ENCODE measurements at places on chromosomes 3 and 15. TPM values are rescaled to one million over a fixed set of nuclear protein-coding genes. Genes with fewer than 3 reads are reported as not detected.

DNA sequence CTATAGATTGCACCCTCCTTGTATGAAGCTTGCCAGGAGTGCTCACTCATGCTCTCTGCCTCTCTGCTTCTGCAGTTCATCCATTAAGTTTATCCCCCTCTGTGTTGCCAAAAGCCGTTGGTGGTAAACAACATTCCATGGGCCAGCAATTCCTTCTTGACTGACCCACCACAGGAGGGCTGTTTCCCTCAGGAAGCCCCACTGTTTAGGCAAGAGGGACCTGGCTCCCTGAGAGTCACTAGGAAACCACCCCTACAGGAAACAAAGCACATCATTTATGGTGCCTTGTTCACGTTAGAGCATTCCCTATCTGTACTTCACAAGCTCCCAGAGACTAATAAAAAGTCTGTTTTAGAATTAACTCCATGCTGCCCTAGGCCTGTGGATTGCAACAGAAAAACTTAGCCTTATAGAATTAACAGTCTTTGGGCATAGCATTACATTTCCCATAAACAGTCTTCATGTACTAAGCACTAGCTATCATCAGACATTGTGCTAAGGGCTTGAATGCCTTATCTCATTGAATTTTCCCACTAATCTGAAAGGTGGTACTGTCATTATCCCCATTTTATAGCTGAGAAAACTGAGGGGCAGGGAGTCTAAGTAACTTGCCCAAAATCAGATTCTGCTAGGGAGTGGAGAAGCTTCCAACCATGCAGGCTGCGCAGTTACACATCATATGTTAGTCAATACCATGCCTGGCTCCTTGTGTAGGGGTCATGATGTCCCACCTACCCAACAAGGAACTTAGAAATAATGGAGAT lies 149.9 kb downstream of the SHQ1 start:
- DNase-seq, result no peak

CFAP44 gene
- 23.6 TPM for total RNA-seq

DNA sequence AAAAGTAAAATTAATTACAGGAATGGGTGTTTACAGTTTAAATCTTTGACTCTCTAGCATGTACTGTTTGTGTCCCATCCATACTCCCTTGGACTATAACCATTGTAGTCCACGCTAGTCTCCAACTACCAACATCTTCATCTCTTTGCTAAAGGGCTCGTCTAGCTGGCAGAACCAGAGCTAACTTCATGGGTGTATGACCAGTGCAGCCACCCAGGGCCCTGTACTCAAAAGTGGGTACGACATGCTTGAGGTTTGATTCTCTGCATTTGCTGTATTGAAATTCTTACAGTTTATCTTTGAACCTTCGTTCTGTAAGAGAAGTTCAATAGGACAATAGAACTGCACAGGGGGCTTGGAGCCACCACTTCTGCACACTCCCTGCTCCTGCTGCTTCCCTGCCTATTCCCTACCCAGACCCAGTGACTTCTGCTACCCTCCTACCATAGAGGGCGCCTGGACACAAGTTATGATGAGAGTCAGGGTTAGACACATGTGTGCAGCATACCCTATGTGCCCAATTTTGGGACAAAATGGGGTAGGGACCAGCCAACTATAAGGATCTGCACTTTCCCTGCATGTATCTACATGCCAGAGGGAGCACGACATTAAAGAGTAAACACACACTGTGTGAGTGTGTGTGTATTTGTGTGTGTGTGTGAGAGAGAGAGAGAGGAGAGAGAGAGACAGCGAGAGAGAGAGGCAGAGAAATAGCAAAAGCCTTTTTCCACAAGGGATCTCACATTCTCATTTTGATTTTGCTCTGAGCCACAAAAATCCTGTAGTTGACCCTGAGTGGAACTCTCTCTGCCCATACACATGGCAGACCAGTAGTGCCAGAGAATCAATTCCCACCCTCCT lies 59.0 kb upstream of the NECTIN3 start:
- DNase-seq, result no peak

- DNase-seq, result no peak
These were observed 38.9 kb downstream of the ACAP2 start for GRCh38 chr3:195403841-195404408.

TMC3 gene
- total RNA-seq, result 0.15 TPM

DNA sequence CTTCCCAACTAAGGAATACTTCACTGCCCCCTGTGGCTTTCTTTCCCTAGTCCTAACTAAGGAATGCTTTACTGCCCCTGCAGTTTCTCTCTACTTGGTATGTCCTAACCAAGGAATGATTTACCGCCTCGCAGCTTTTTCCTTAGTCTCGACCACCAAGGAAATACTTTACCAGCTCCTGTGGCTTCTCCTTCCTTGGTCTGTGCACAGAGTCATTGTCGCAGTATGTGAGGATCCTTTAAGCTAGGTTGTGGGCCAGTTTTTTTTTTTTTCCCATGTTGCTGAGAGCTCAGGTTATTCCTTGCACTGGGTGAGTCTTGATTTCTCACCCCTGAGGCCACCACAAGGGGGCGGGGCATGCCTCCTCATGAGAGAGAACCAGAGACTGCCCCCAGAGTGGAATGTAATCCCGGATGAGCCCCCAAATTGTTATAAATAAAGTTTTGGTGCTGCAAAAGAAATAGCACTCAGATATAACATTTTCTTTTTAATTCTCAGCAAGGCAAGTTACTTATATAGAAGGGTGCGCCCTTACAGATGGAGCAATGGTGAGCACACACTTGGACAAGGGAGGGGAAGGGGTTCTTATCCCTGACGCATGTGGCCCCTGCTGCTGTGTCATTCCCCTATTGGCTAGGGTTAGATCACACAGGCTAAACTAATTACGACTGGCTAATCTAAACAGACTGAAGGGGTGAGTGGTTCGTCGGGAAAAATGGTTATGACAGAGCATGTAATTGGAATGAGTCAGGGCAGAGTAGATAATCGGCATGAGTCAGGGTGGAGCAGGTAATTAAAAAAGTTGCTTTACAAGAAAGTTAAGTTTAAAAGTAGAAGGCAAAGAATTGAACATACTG lies 27.0 kb downstream of the NDUFB4 start:
- DNase-seq, result no peak

GCSAM gene
- 0.16 TPM for total RNA-seq

DNA sequence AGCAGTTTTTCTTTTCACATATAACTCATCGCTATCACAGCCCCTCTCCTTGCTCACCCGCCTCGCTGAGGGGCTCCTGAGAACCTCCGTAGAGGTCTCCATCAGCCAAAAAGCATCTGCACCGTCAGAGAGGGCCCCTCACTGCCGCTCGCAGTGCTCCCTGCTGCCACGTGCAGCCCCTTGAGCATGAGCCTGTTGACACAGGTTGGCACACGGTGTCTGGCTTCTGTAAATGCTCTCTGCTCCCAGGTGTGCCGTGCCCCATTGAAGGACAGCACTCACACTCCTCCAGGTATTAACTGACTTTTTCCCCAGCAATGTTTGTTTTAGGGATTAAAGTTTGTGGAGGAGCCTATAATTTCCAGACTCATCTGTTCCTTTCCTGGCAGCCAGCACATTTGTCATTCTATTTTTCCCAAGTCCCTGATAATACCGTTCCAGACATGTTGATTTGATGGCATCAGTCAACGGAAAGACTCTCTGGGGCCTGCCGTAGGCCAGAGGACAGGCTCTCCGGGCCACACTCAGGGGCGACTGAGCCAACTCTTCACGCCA lies 2.1 kb upstream of the FURIN start:
- no peak for DNase-seq

DNA sequence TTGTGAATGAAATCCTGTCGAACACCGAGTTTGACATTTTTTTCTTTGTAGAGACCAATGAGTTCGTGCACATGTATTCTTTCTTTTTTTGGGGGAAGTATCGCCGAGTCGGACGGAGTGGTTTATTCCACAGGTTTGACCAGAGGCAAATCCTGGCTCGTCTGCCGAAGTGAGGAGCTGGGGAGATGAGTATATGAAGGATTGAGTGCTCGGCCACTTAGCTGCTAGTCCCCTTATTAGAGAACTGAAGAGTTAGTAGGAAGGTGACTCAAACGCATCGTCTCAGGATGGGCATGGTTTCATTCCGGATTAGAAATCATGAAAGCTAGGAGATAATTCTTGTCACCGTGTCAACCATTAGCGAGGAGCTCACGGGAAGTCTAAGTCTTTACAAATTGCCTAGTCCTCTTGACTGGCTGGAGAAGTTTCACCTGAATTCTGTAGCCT lies 154.7 kb upstream of the GOLIM4 start:
- DNase-seq, result no peak

DNA sequence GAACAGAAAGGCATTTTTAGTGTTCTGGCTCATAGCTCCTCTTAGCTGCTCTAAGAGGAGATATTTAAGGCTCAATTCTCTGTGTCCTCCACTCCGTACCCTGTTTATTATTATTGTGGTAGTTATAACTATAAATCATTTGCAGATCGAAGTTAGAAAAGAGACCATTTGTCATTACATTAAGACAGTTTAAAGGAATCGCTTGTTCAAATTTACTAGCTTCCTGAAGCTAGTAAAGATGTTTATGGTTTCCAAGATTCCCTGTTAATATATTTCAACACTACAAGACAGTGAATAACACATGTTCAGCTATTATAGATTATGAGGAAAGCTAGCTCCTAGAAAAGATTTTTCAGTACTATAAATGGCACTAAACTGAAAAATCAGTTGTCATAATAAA lies 12.6 kb downstream of the ATXN7 start:
- no peak for DNase-seq

GRCh38 chr3:10192953-10193691 lies 28.4 kb downstream of the IRAK2 start:
- DNase-seq, result no peak

GRCh38 chr3:96852849-96853248 lies 38.5 kb downstream of the EPHA6 start:
- no peak for DNase-seq

- DNase-seq, result no peak
These were observed 47.7 kb upstream of the ANKRD28 start for GRCh38 chr3:15845475-15845874.

XCR1 gene
- total RNA-seq, result under 0.01 TPM

DNA sequence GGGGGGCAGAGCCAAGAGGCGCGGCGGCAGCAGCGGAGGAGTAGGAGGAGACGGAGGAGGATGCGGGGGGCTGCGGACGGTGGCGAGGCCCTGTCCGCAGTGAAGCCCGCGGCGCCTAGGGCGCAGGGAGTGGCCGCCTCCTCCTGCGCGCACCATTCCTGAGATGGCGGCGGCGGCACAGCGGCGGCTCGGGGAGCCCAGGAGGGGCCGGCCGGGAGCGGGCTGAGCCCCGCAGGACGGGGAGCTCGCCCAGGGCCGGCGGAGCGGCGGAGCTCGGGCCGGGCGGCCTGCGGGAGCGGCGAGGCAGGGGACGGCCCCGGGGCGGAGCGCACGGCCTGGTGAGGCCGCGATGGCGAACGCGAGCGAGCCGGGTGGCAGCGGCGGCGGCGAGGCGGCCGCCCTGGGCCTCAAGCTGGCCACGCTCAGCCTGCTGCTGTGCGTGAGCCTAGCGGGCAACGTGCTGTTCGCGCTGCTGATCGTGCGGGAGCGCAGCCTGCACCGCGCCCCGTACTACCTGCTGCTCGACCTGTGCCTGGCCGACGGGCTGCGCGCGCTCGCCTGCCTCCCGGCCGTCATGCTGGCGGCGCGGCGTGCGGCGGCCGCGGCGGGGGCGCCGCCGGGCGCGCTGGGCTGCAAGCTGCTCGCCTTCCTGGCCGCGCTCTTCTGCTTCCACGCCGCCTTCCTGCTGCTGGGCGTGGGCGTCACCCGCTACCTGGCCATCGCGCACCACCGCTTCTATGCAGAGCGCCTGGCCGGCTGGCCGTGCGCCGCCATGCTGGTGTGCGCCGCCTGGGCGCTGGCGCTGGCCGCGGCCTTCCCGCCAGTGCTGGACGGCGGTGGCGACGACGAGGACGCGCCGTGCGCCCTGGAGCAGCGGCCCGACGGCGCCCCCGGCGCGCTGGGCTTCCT lies at the start of gene GPR27:
Gene GPR27, plus strand, starts transcription at position 155 of the 909 bp plus-strand sequence. Its CDS starts 195 bp downstream, at position 350.
- DNase-seq, result no peak

ZNF35 gene
- 18.7 TPM for total RNA-seq

VGLL3 gene
- 48.5 TPM for total RNA-seq

EPHB1 gene
- 5.9 TPM for total RNA-seq

GRCh38 chr3:123641505-123641904 lies 56.7 kb upstream of the HACD2 start:
- DNase-seq, result no peak

EPHA6 gene
- 1.2 TPM for total RNA-seq

DNA sequence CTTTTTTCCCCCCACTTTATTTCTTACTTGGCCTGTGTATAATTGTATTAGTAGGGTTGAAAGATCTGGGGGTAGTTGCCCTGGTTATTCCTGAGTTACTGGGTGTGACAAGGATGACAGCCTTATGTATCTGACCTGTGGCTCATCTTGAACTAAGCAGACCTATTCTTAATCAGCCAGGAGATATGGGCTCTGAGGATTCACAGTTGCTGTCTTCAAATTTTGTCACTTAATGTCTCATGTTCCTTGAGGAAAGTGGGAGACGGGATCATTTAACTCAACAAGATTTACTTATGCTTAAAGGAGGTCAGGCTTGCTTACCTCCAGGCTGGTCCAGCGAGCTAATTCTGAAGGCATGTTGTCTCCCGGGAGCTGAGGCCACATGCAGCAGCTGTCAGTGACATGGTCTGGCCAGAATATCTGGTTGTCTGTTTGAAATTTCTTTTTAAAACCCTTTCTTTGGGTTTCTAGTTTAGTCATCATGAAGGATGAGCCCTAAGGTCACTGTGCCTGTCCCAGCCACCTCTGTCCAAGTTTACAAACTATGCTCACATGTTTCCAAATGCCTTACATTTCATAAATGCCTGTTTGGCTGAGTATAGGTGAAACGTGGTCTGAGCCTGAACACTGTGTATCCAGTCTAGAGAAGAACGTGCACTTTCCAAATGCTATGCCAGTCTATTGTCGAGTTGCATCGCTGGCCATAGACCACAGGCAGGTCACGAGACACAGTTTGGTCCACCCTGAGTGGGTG lies 26.8 kb downstream of the LRTM1 start:
- no peak for DNase-seq

SPTSSB gene
- total RNA-seq, result 0.16 TPM

CA12 gene
- total RNA-seq, result 64.5 TPM

CADPS gene
- total RNA-seq, result 45.8 TPM

CALML4 gene
- total RNA-seq, result 6.0 TPM

DNA sequence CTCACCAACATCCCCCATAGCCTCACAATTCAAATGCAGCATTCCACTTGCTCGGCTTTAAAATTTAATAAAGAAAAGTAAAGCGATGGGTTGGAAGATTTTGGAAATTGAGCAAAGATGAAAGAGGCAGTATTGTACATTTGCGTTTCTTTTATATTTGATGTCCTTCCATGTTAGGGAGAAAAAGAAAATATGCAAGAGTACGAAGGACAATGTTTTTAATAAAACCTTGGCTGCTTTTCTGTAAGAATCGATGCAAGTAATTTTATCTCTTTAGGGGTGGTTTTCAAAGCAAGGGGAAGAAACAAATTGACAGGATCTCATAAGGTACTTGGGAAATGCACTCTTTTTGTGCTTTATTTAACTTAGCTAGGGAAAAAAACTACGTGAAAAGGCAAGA lies 61.8 kb upstream of the TSC22D2 start:
- DNase-seq, result no peak

DNA sequence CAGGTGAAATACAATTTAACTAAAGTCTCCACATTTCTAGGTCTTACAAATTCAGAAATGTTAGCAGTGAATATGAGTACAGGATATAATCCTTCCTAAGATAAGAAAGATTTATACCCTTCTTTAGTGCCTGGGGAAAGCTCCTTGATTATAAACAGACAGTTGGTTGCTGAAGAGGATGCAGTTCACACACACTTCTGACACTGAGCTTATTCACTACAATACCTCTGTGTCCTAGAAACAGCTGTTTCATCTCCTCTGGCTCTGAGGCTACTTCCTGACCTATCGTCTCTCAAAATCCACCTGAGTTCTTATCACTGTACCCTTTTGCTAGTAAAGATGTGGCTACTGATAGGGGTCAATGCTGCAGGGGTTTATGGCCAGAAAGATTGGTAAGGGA lies 57.1 kb downstream of the TP63 start:
- no peak for DNase-seq

Measured in breast epithelium (tissue), 4 donors.